Fibroblast of mammary gland (primary cell): ENCODE measurements at places on chromosomes 3 and 15.
A peak's percentile ranks its signal among the peaks of the same experiment; 100 is the strongest.

- DNase-seq, result peak; percentile 77
These were observed 507.5 kb upstream of the TGFBR2 start for GRCh38 chr3:30098653-30099455.

GRCh38 chr15:49758856-49759255 is 138.0 kb downstream of the DTWD1 start:
- DNase-seq, result no peak

DNA sequence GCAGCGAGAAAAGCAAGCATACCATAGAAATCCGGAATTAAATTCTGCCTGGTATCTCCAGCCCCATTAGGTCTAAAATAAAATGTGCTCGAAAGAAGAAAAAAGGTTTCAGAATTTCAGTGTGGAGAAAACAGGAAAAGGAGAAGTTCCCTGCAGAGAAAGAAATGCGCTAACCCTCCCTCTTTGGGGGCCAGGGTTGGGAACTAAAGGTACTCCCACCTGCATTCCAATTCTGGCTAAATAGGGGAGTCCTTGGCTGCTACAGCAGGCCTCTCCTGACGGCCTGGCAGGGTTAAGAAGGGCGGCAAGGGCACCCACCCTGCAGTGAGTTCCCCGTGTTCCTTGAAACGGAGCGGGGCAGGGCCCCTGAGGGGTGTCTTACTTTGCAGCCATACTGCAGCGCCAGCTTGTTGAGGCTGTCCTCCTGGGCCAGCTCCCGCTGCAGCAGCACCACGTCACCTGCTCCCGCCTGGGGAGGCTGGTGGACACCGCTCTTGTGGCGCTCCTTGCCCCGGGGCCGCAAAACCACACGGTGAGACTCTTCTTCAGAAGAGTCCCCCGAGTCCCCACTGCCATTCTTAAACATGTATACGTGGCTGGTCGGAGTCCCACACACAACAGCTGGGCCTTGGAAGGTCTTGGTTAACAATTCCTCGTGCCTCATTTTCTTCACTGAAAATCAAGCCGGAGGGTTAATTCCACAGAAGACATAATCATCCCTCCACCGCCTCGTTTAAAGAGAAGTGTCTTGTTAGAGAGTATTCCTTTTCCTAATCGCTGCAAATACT is 1.7 kb downstream of the LYSMD4 start:
- no peak for DNase-seq

- DNase-seq, result no peak
These were observed 44.2 kb upstream of the GATA2 start for GRCh38 chr3:128537091-128537703.

- no peak for DNase-seq
These were observed 55.6 kb downstream of the TLNRD1 start for GRCh38 chr15:81056304-81056703.

GRCh38 chr3:31433679-31433992 is 99.1 kb upstream of the STT3B start:
- no peak for DNase-seq

- DNase-seq, result peak; percentile 74
These were observed 455.3 kb upstream of the NR2F2 start for GRCh38 chr15:95875121-95875643.

- DNase-seq, result no peak
These were observed 36.7 kb downstream of the XYLB start for GRCh38 chr3:38383156-38383875.

GRCh38 chr15:39918688-39919385 is 1.2 kb downstream of the GPR176 start:
- peak; percentile 74 for DNase-seq

GRCh38 chr15:73927003-73927475 is 777 bp downstream of the LOXL1 start:
- DNase-seq, result no peak

DNA sequence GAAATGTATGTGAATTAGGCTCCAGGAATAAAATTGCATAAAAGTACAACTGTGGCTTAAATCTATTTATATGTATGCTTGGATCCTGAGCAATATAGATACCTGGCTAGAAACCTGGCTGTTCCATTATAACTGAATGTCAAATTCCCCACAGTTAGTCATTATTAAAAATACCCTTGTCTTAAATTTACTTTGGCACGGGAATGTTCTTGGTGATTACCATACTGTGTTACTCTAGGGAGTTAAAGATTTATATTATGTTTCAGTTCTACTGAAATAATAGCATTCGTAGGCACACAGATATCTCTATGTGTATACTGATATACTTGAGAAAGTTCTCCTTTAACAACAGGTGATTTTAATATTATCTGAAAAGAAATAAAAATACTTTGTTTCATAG is 394.1 kb downstream of the PTPRG start:
- DNase-seq, result peak; percentile 26

DNA sequence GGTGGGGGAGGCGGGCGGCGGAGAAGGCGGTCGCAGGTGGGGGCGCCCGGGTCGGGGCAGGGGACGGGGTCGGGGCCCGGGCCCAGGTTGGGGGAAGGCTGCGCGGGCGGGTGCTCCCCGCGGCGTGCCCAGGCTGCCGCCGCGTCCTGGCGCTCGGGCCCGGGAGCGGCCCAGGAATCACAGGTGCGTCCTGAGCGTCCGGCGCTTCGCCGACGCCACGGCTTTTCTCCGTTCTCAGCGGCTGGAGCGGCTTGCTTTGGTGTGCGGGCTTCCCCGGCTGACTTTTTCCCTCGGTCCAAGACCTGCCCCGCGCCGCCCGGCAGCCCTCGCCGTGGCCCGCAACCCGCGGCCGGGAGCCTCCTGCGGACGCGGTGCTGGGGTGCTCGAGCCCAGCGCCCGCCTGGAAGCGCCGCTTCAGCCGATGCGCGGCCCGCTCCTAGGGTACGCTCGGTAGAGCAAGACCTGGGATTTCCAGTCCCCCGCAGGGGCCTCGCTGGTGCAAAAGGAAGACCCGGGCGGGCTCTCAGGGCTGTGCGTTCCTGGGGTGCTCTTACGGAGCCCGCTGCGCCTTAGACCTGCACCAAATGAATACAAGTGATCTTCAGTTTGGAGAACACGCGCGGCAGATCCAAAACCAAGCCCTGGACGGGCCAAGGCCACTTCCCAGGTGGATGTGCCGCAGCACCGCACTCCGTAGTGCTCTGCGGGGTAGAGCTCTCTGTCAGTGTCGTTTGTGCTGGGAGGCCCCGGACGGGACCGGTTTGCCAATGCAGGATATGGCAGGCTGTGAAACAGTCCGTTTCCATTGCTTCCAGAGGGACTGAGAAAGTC is 639 bp downstream of the NIPA1 start:
- peak; percentile 10 for DNase-seq

DNA sequence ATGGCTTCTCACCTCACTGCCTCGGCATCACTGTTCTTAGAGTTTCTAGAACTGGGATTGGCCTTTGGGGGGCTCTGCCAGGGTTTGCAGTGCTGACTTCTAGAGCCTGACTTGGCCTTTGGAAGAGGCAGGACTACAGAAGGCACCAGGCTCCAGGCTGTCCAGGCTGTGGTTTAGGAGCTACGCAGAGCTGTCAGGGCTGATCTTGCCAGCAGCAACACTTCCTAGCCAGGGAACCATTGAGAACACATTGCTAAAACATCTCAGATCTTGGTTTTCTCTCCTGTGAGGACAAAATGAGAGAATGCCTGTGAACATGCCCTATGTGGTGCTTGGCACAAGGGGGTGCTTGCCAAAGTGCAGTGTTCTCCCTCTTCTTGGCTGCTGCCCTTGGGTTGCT is 34.6 kb upstream of the APEH start:
- DNase-seq, result no peak

GRCh38 chr3:42505128-42505848 is 2.8 kb downstream of the VIPR1 start:
- DNase-seq, result no peak

- no peak for DNase-seq
These were observed 101.3 kb downstream of the UBE2E2 start for GRCh38 chr3:23304424-23304823.

- peak; percentile 85 for DNase-seq
These were observed 31.1 kb downstream of the CYFIP1 start for GRCh38 chr15:22949074-22949547.

GRCh38 chr15:92819278-92820235 is 80.6 kb upstream of the CHD2 start:
- no peak for DNase-seq

DNA sequence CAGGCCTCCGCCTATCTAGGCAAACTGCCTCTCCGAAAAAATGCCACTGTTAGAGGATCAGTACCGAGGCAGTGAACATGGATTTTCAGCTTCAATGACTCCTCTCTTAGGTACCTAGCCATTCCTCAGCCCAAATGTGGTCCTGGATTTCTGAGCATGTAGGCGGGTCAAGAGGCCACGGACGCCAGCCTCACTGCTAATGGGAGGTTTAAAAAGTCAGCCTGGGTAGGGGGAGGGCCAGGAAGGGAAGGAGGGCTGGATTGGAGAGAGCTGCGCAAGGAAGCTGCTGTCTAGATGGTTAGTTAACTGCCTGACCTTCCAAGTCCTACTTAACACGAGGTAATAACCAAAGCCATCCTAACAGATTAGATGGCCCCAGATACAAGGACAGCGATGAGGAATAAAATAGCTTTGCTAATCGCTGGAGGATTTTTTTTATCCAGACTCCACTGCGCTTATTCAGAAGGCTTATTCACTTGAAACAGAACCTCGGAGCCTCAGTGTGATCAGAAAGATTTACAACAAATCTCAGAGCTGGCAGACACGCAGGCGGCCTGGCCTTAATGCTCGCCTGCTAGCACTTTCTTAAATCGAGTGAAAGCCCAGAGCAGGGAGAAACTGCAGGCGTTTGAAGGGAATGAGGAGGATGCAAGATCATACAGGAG is 34.3 kb downstream of the TLE3 start:
- DNase-seq, result peak; percentile 9

GRCh38 chr3:43400781-43401730 is 114.7 kb downstream of the SNRK start:
- no peak for DNase-seq

DNA sequence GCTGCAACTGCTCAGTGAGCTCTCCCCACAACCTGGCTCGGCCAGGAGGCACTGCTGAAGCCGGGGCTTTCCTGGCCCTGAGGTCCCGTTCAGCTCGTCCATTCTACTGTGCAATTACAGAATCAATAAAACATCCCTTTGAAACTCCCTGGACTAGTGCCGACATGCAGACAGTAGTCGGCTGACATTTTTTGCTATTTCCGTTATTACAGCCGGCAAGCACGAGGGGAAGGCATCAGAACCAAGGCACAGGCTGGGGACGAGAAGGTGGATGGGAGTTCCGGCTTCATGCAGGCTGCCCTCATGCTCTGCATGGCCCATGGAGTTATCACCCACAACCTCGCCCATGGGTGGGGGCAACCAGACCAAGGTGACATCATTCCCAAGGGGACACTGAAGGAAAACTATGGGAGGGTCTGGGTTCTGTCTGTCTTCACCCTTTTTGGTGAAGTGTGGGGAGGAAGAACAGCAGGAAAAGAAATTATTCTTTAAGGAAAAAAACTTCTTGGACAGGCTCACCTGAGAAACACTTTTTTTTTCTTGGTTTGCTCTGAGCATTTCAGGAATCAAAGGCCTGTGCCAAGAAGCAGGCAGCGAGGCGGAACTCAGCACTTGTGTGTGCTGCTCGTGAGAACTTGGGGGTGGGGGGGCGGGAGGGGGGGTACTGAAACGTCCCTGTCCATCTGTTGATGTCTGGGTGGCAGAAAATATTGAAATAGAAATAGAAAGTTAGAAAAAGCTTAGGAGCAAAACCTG is 154.5 kb downstream of the FOXP1 start:
- DNase-seq, result peak; percentile 50

DNA sequence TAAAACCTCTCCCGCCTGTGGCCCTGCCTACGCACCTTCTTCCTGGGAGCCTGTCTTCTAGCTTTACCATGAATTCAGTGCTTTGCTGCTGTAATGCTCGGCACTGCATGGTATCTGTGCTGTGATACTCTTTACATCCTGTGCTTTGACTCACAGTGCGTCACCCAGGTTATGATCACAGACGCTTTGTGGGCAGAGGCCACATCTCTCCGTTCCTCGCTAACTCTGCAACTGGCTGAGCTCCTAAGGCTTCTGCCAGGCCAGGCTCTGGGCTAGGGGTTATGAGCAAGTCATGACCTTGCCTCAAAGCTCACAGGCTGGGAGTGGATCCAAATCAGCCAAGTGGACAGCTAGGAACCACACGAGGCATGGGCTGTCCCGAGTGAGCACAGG is 23.2 kb downstream of the SPTBN5 start:
- DNase-seq, result peak; percentile 88

DNA sequence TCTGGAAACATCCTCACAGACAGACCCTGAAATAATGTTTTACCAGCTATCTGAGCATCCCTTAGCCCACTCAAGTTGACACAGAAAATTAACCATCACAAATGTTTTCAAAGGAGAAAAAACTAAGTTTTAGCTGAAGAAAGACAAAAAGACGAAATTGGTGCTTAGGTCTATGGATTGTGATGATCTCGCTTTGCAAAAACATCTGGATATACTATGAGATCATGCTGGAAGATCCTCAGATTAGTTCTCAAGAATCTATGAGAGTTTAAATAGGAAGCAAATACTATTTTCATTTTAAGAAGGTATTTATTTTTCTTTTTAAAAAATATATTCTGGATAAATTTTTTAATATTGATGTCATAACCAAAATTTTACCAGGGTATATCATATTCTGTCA is 42.6 kb upstream of the MBNL1 start:
- DNase-seq, result no peak

DNA sequence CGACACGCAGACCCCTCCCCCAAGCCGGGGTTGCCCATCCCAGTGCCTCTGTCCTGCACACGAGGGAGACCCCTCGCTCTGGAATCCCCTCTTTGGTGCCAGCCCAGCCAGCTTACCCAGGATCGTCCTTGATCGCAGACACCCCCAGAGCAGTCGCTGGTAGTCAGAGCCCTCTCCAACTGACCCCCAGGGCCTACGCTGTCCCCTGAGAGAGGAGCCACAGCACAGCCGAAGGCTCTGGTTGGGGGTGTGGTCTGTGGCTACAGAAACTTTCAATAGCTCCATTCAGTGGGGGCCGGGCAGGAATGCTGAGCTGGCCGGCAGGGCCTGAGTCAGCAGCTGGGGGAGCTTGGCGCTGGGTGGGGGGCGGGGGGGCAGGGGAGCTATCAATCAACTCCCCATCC is at the start of gene LCTL:
Gene LCTL (minus strand): TSS at position 258 of the 404 bp plus-strand sequence. CDS start 633 bp downstream, outside the sequence.
- peak; percentile 46 for DNase-seq

DNA sequence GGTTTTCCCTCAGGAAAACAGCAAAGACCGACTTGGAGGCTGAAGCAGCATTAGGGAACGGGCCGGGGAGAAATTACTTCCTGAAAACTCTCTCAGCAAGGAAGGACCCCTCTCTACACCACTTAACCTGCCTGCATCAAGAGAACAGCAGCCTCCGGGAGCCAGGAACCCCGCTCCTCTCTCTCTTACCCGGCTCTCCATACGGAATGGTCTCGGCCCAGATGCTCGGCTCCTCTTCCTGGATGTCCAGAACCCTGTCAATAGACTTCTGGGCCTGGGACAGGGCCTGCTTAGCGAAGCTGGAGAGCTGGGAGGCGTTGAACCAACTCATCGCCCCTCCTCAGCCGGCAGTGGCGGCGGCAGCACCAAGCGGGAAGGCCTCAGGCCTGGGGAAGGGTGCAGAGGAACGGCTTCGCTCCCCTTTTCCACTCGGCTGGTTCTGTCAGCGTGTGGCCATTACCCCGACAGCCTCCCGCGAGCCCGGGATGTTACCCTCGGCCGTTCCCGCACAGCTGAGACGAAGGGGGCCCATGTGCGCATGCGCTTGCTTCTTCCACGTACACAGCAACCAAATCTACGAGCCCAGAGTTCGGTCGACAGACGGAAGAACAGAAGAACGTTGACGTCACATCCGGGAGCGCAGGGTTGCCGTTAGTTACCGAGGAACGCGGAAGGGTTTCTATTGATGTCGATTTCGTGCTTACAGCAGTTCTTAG is at the start of gene TMF1:
Gene TMF1 (minus strand): TSS at position 578 of the 716 bp plus-strand sequence. CDS start 247 bp downstream, at position 331.
- DNase-seq, result peak; percentile 99
